ENCODE measurements at places on chromosomes 1 and 21.
A peak's percentile ranks its signal among the peaks of the same experiment; 100 is the strongest.

- no peak for DNase-seq
These were observed 45.7 kb upstream of the ETV3 start for GRCh38 chr1:157183870-157184269.

DNA sequence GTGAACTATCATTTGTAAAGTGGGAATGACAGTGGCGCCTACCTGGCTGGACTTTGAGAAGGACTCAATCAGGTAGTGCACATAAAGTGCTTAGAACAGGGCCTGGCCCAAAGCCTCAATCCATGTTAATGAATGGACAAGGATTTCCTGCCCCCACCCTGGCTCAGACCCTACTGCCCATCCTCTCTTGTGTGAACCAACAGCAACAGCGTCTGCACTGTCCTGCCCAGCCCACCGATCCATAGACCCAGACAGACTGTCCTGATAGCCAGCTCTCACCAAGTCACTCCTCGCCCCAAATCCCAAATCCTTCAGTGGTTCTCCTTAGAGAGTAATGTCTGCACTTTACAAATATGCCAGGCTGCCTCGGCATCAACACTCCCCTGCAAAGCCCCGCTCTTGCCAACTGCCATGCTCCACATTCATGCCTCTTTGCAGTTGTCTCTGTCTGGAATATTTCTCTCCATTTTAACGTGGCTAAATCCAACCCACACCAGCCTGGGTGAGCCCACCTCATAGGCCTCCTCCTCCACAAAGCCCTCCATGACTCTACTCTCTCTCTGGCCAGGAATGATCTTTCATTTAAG lies 157.6 kb upstream of the EDN2 start:
- DNase-seq: no peak

- no peak for DNase-seq
These were observed 520.7 kb upstream of the CAMK1G start for GRCh38 chr1:209062863-209063262.

DNA sequence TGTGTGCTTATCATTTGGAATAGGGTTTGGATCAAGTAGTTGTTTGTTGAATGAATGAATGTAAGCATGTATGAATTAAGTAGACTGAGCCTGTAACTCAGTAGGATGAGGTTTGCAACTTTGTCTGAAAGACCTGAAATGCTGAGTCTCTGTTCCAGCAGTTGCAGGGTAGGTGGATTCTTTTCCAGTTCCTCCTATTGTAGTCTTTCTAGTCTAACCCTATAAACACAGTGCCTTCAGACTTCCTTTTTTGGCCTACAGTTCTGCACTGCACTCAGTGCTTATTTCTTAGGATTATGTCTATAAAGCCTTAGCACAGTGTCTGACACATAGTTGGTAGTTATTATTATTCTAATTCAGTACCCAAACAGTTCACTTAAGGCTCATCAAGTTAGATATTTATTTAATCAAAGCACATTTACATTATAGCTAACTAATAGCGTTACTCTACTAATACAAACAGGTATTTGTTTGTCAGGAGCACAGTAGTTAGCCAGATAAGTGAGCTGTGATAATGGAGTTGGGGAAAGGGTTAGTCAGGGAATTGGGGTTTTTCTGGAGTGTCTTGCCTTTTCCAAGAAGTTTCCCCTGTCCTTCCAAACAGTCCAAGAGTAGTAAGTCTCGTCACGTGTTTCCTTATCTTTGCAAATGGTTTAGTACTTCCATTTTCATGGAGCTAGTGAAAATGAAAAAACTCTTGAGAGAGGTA lies 45.0 kb downstream of the ABCD3 start:
- DNase-seq: no peak

DNA sequence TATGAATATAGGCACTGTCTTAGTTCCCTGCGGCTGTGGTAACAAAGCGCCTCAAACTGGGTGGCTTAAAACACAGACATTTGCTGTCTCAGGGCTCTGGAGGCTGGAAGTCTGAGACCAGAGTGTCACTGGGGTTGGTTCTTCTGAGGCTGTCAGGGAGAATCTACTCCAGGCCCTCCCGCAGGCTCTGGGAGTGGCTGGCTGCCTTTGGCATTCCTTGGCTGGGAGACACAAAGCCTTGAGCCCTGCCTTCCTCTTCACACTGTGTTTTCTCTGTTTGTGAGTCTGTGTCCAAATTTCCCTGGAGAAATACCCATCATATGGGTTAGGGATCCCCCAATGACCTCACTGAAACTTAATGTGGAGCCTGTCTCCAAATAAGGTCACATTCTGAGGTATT lies 38.5 kb downstream of the B3GALT5 start:
- DNase-seq: no peak

DNA sequence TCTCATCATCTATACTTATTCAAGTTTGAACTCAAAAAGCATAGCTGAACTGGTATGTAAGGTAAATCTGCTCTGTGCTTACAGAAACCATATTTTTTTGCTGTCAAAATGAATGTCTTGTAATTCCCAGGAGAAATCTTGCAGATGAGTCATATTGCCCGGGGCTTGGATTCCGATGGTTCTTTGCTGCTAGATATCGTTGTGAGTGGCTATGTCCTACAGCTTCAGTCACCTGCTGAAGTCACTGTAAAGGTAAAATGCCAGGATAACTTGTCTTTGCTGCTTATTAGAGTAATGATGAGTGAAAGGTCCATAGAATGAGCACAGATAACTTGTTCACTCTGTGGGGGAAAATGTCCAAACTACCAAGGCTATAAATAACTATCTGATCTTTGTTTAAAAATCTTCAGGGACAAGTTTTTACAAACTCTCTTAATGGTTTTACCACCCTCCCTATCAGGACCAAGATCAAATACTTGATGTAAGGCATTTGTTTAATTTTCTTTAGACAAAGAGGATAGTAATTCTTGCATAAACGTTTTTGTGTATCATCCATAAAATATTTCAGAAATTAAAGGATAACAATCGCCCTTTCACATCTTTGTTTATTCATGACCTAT lies 222.3 kb downstream of the TPR start:
- DNase-seq: peak; percentile 62

GRCh38 chr1:16078925-16079656 lies 5.6 kb upstream of the FAM131C start:
- peak; percentile 79 for DNase-seq

GRCh38 chr1:51966559-51966958 lies 23.9 kb downstream of the RAB3B start:
- DNase-seq: no peak

DNA sequence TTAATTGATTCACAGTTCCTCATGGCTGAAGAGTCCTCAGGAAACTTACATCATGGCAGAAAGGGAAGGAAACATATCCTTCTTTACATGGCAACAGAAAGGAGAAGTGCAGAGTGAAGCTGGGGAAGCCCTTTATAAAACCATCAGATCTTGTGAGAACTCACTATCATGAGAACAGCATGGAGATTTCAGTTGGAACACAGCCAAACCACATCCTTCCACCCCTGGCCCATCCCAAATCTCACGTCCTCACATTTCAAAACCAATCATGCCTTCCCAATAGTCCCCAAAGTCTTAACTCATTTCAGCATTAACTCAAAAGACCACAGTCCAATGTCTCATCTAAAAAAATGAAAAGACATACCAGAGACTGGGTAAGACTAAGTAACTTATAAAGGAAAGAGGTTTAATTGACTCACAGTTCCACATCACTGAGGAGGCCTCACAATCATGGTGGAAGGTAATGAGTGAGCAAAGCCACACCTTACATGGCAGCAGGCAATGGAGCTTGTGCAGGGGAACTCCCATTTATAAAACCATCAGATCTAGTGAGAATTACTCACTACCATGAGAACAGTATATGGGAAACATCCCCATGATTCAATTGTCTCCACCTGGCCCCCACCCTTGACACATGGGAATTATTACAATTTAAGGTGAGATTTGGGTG lies 105.2 kb downstream of the MRPL39 start:
- DNase-seq: no peak

- no peak for DNase-seq
These were observed 516.6 kb downstream of the SMYD3 start for GRCh38 chr1:245990315-245991022.

- no peak for DNase-seq
These were observed 19.2 kb downstream of the PRXL2B start for GRCh38 chr1:2605509-2606395.

GRCh38 chr1:150087415-150087814 lies 19.8 kb downstream of the VPS45 start:
- no peak for DNase-seq

DNA sequence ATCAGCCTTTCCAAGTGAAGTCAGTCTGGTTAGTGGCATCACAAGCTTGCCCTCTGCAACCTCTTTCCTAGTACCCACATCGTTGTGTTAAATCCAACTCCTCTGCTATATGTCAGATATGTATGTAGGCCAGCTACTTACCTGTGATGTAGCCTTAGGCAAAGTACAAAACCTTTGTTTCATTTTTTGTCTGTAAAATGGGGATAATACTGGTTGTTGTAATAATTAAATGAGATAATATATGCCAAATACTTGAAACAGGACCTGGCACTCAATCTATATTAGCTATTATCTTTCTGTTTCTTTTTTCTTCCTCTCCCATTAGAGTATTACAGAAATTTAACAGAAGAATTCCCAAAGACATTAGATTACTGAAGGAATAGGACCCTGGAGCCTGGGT lies 1.2 kb downstream of the PCP4L1 start:
- DNase-seq: no peak

DNA sequence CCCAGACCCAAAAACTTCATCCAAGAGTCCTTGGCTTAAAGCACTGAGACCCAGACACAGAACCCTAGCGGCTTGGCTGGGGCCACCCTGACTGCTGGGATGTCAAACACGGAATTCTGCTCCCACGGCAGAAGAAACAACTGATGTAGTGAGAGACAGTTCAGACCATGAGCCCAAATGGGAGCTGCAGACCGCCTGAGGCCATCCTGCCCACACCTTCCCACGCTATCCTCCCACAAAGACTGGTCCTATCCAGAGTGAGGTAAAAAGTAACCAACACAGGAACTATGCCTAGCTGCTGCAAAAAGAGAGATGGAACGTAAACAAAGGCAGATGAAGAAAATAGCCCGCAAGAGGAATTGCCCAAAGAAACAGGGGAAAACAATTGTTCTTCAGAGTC lies 203.3 kb downstream of the PTPRU start:
- DNase-seq: no peak

GRCh38 chr1:201358596-201358995 lies 18.9 kb downstream of the TNNT2 start:
- DNase-seq: peak; percentile 59

DNA sequence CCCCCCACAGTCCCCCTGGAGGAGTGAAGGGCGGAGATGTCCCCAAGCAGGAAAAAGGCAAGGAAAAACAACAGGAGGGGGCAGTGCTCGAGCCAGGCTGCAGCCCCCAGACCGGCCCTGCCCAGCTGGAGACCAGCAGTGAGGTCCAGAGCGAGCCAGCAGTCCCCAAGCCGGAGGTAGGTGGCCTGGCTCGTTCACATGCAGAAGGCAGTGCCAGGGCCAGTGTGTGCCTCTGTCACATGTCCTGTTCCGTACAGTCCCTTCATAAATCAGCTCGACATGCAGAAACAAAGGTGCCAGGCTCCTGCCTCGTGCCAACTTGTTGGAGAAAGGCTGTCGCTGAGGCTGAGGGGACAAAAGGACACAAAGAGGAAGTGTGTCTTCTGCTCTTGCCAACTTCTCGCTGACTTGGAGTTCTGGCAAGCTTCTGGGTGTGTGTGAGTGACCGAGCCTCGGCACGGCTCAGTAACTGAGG lies 24.1 kb upstream of the MPZL1 start:
- no peak for DNase-seq

GRCh38 chr1:101431956-101432510 lies 195.2 kb downstream of the S1PR1 start:
- DNase-seq: no peak

DNA sequence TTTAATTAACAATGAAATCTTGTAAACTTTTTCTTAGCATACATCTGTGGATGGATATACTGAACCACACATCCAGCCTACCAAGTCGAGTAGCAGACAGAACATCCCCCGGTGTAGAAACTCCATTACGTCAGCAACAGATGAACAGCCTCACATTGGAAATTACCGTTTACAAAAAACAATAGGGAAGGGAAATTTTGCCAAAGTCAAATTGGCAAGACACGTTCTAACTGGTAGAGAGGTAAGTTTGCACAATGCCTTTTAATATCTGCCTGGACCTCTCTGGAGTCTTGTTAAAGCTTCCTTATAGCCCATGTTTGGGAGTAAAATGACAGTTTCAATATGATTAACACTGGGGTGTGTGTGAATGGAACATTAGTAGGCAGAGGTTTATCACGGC lies 51.4 kb downstream of the MARK1 start:
- DNase-seq: no peak

- DNase-seq: no peak
These were observed 235.7 kb upstream of the RAB4A start for GRCh38 chr1:229035054-229035747.

DNA sequence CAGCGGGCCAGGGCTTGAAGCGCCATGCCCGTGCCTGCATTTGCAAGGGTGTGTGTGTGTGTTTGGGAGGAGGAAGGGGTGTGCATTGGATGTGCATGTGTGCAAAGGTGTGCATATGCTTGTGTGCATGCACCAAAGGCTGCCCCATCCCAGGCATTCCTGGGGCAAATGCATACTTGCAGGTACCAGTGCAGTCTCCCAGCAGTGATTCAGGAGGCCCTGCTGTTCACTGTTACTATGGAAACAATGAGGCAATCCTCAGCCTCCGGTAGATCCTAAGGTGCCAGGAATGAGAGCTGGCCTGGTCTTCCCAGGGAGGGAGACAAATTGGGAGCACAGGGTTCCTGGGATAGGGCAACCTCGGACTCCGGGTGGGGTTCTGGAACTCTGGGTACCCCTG lies 7.5 kb upstream of the FNDC5 start:
- peak; percentile 54 for DNase-seq

DNA sequence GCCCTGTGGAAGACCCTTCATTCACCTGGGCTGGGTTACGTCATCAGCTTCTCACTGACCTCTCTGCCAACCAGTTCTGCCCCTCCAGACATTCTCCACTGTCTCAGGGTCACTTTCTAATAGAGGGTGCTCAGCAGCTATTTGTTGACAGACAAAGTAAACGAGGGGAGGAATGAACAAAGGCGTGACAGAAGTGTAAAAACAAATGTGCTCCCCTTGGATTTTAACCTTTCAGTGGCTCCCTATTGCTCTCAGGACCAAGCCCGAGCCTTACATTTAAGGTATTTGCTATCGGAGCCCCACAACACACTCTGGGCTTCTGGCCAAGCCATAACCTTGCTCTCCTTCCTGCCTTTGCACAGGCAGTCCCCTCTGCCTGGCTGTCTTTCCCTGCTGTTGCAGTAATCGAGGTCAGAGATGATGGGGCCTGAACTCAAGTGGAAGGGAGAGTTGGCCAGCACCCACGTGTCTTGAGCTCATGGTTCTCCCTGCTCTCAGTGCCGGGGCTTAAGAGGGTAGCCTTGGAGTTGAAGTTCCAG lies 9.3 kb upstream of the MARCKSL1 start:
- DNase-seq: peak; percentile 83

DNA sequence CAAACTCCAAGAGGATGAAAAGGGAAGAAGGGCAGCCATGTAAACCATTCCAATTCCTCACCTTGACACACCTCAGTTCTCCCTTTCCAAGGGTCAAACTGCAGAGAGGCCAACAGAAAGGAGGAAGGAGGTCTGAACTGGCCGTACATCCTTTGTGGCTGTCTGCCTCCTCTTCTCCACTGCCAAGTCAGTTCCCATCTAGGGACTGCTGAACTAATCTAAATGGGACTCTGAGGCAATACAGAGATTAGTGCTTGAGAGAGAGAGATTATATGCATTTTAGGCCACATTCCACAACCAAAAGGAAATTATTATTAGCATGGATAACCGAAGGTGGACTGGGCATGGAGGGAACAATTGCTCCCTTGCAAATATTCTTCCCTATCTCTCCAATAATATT lies 2.7 kb downstream of the ARHGEF11 start:
- peak; percentile 48 for DNase-seq

All from cardiac fibroblast (primary cell).